ENCODE measurements at places on chromosomes 12 and 14. TPM values are rescaled to one million over a fixed set of nuclear protein-coding genes. Genes with fewer than 3 reads are reported as not detected.

DNA sequence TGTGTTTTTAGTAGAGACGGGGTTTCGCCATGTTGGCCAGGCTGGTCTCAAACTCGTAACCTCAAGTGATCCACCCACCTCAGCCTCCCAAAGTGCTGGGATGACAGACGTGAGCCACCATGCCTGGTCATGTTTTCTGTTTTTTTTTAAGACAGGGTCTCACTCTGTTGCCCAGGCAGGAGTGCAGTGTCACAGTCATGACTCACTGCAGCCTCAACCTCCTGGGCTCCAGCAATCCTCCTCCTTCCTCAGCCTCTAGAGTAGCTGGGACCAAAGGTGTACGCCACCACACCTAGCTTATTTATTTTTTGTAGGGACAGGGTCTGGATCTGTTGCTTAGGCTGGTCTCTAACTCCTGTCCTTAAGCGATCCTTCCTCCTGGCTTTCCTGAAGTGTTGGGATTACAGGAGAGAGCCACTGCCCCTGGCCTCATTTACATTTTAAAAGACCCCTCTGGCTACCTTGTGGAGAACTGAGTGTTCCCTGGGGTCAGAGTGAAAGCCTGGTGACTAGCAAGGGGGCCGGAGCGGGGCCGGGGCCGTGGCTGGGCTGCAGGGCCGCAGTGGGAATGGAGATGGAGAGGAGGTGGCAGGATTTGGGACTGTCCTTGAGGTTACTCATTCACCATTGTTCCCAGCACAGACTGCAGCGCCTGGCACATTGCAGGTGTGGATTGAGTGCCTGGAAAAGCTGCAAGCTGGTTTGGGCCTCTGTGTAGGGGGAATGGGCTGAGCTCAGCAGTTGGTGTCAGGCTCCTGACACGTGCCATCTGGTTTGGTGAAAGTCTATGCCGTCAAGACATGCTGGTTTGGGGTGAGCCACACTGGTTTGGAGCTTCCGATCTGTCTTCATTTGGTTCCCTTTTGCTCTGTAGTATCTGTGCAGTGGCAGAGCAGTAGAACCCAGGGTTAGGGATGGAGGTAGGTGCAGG, 18.1 kb downstream of the KMT5A start:
- H3K27me3 ChIP-seq: no peaks in the 10 kb centered on the region
- H3K4me1 ChIP-seq: peaks cover 18% of the 10 kb centered on the region
- H3K4me3 ChIP-seq: no peak overlapping the region

ANG gene
- total RNA-seq: 42.7 TPM

DNA sequence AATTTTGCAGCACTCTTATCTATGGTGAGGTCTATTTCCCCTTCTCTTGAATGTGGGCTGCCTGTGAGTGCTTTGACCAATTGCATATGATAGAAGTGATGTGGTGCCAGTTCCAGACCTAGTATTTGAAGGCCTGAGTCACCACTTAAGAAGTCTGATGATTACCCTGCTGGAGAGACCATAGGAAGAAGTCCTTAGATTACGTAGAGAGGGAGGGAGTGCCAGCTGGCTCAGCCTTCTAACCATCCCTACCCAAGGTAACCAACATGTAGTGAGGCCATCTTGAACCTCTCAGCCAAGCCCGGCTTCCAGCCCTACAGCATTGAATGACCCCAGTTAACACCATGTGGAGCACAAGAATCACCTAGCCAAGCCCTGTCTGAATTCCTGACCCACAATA, 166.9 kb downstream of the NELL2 start:
- no peaks in the 10 kb centered on the region for H3K4me1 ChIP-seq
- H3K27me3 ChIP-seq: no peaks in the 10 kb centered on the region
- H3K4me3 ChIP-seq: no peak overlapping the region
- DNase-seq: no peak
- no peak overlapping the region for H3K27ac ChIP-seq

GRCh38 chr14:73026243-73026844, 562 bp downstream of the ZFYVE1 start:
- H3K36me3 ChIP-seq: no peaks in the 10 kb centered on the region
- H3K27ac ChIP-seq: peak overlapping the region; percentile 93
- H3K4me1 ChIP-seq: peaks cover 18% of the 10 kb centered on the region

B4GALNT1 gene
- 3.2 TPM for total RNA-seq

PPP1R36 gene
- total RNA-seq: 22.4 TPM

GRCh38 chr12:114306646-114307045, 99.3 kb downstream of the TBX5 start:
- no peak overlapping the region for H3K27ac ChIP-seq
- H3K4me3 ChIP-seq: no peak overlapping the region
- H3K36me3 ChIP-seq: no peaks in the 10 kb centered on the region
- H3K27me3 ChIP-seq: no peaks in the 10 kb centered on the region
- no peaks in the 10 kb centered on the region for H3K4me1 ChIP-seq

DNA sequence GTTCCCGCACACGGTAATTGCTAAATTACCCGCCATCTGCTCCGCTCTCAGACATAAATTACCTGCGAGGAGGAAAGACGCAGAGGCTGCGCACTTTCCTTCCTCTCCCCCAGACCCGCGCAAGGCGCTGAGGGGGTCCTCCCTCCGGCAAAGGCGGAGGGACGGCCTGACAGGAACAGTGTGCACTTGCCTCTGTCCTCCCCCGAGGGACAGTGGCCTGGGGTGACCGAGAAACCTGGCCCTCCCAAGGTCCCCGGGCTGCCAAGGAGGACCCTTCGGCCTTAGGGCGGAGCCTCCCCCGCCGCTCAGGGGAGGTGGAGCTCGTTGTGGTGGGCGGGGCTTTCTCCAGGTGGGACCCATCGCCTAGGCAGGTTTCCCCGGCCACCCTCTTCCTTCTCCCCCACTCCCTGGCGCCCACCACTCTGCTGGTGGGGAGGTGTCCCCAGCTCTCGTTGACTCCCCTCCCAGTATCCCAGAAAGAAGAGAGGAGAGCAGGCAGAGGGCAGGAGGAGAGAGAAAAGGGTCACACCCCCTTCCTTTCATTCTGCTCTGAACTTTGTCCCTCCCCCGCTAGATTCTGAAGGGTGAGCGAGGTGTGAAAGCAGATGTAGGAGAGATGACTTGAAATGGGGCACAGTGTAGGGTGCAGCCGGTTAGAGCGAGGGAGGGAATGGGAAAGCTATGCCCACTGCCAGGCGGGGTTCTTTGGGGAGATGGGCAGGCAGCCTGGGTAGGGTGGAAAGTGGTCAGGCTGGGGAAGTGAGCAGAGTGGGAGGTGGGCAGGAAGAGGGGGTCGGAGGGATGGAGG, 11.4 kb upstream of the CALCOCO1 start:
- no peaks in the 10 kb centered on the region for H3K36me3 ChIP-seq
- H3K4me3 ChIP-seq: no peak overlapping the region
- no peaks in the 10 kb centered on the region for H3K27me3 ChIP-seq
- no peak overlapping the region for H3K27ac ChIP-seq
- DNase-seq: peak; percentile 36

DNA sequence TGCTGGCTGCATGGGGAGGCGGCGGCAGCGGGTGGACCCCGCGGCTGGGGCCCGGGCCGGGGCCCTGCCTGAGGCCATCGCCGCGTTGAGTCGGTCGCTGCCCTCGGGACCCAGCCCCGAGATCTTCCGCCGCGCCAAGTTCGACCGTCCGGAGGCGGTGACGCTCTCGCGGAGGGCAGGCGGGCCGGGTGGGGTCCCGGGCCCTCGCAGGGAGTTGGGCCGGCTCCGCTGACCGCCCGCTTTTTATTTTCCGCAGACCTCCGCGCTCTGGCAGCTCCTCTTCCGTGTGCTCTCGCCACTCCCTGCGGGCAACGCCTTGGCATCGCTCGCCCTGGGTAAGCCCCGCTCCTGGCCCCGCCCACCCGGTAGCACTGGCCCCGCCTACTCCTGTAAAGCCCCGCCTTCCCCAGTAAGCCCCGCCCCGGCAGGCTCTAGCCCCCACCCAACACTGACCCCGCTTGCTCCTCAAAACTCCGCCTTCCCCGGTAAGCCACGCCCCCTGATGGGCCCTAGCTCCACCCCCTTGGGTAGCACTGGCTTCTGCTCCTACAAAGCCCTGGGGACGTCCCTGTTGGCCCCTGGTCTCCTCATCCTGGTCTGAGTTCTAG, 424 bp downstream of the TEDC1 start:
- peak overlapping the region; percentile 82 for H3K27ac ChIP-seq
- no peaks in the 10 kb centered on the region for H3K36me3 ChIP-seq

SERPINA9 gene
- not detected for total RNA-seq

GRCh38 chr14:49857427-49858003, 4.9 kb upstream of the NEMF start:
- no peak overlapping the region for H3K4me3 ChIP-seq
- H3K27me3 ChIP-seq: no peaks in the 10 kb centered on the region
- no peaks in the 10 kb centered on the region for H3K36me3 ChIP-seq
- no peak for DNase-seq
- no peaks in the 10 kb centered on the region for H3K4me1 ChIP-seq

PZP gene
- total RNA-seq: 4.6 TPM

- H3K36me3 ChIP-seq: no peaks in the 10 kb centered on the region
- H3K27me3 ChIP-seq: no peaks in the 10 kb centered on the region
- DNase-seq: no peak
- H3K4me1 ChIP-seq: no peaks in the 10 kb centered on the region
- H3K27ac ChIP-seq: no peak overlapping the region
- no peak overlapping the region for H3K4me3 ChIP-seq
Observed at GRCh38 chr12:5191803-5192538, 148.3 kb downstream of the KCNA5 start.

- peak overlapping the region; percentile 81 for H3K4me3 ChIP-seq
- peaks cover 12% of the 10 kb centered on the region for H3K4me1 ChIP-seq
- H3K27ac ChIP-seq: peak overlapping the region; percentile 99
- no peak for DNase-seq
- no peaks in the 10 kb centered on the region for H3K36me3 ChIP-seq
Observed at GRCh38 chr14:68793734-68794129, 865 bp upstream of the ZFP36L1 start.

- H3K27me3 ChIP-seq: no peaks in the 10 kb centered on the region
- no peak overlapping the region for H3K4me3 ChIP-seq
- H3K27ac ChIP-seq: no peak overlapping the region
- H3K4me1 ChIP-seq: no peaks in the 10 kb centered on the region
- H3K36me3 ChIP-seq: no peaks in the 10 kb centered on the region
Observed at GRCh38 chr12:79119796-79120195, 255.2 kb downstream of the SYT1 start.

DNA sequence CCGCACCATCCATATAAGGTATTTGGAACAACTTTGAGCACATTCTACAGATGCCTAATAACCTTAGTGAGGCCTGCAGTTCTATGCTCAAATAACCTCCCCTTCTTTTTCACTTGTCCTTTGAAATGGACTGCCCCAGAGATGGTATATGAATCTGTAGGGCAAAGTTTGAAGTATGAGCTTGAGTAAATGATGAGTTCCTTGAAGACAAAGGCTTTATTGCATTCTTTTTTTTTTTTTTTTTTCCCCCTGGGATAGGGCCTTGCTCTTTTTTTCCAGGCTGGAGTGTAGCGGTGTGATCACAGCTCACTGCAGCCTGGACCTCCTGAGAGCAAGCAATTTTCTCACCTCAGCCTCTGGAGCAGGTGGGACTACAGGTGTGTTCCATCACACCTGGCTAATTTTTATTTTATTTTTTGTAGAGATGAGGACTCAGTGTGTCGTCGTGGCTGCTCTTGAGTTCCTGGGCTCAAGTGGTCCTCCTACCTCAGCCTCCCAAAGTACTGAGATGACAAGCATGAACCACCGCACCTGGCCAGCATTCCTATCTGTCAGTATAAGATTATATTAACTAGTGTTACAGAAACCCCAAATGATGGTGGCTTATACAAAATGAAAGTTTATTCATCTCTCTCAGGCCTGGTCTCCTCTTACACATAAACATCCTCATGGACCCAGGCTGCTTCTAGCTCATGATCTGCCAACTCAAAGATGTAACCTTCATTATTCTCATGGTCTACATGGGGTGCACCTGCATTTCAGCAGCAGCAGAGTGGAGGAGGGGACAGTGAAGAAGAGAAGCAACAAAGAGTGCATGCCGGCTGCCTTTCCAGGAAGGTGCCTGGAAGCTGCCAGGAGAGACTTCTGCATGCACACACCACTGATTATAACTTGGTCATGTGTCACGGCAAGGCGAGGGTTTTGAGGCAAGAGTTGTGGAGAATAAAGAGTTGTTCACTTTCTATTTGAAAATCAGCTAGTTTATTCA, 101.4 kb downstream of the DUSP16 start:
- H3K36me3 ChIP-seq: no peaks in the 10 kb centered on the region
- no peak for DNase-seq
- no peak overlapping the region for H3K27ac ChIP-seq

- no peak overlapping the region for H3K27ac ChIP-seq
- H3K4me1 ChIP-seq: peaks cover 3% of the 10 kb centered on the region
- H3K36me3 ChIP-seq: no peaks in the 10 kb centered on the region
- no peak for DNase-seq
- H3K27me3 ChIP-seq: no peaks in the 10 kb centered on the region
Observed at GRCh38 chr12:91852634-91853033, 293.0 kb downstream of the BTG1 start.

GRCh38 chr12:96091833-96092232, 56.4 kb upstream of the LTA4H start:
- H3K27me3 ChIP-seq: no peaks in the 10 kb centered on the region
- H3K4me1 ChIP-seq: no peaks in the 10 kb centered on the region
- no peak overlapping the region for H3K27ac ChIP-seq

GRCh38 chr12:120367233-120367923, 1.6 kb downstream of the MSI1 start:
- DNase-seq: no peak
- H3K36me3 ChIP-seq: no peaks in the 10 kb centered on the region
- H3K27ac ChIP-seq: no peak overlapping the region
- H3K4me3 ChIP-seq: no peak overlapping the region
- H3K27me3 ChIP-seq: no peaks in the 10 kb centered on the region
- peaks cover 5% of the 10 kb centered on the region for H3K4me1 ChIP-seq

GPR84 gene
- not detected for total RNA-seq

NEK9 gene
- 120 TPM for total RNA-seq

DNA sequence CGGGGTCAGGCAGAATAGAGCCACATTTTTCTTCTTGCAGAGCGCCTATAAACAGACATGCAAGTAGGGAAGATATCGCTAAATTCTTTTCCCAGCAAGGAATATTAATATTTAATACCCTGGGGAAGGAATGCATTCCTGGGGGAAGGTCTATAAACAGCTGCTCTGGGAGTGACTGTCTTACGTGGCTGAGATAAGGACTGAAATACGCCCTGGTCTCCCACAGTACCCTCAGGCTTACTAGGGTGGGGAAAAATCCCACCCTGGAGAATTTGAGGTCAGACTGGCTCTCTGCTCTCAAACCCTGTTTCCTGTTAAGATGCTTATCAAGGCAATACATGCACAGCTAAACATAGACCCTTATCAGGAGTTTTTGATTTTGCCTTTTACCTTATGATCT, 262.3 kb downstream of the CEP128 start:
- no peak overlapping the region for H3K27ac ChIP-seq
- no peak for DNase-seq
- no peak overlapping the region for H3K4me3 ChIP-seq
- H3K27me3 ChIP-seq: no peaks in the 10 kb centered on the region
- H3K36me3 ChIP-seq: no peaks in the 10 kb centered on the region
- no peaks in the 10 kb centered on the region for H3K4me1 ChIP-seq

GRCh38 chr12:39752482-39753137, 133.0 kb upstream of the ABCD2 start:
- no peaks in the 10 kb centered on the region for H3K27me3 ChIP-seq
- no peaks in the 10 kb centered on the region for H3K36me3 ChIP-seq
- H3K27ac ChIP-seq: no peak overlapping the region
- H3K4me3 ChIP-seq: no peak overlapping the region
- no peaks in the 10 kb centered on the region for H3K4me1 ChIP-seq

GRCh38 chr12:76649099-76649498, 89.5 kb upstream of the OSBPL8 start:
- no peaks in the 10 kb centered on the region for H3K27me3 ChIP-seq
- H3K4me1 ChIP-seq: no peaks in the 10 kb centered on the region
